Activated gamma-delta T cell treated with anti-CD3 and anti-CD28 coated beads, Interleukin-2, amount 50 U/mL, for 16 hours (primary cell): ENCODE measurements at places on chromosomes 5 and 9.

DNA sequence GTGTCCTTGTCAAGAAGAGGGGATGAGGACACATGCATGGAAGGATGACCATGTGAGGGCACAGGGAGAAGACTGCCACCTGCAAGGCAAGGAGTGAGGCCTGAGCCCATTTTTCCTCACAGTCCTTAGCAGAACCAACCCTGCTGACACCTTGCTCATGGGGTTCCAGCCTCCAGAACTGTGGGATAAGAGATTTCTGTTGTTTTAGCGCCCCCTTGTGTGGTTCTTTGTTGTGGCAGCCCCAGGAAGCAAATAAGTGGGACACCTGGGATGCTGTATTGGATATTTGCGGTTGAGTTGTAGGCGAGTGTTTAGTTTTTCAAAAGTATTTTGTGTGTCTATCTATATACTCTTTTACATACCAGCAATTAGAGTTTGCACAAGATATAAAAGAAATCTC lies 206.4 kb downstream of the NXNL2 start:
- no peak for DNase-seq

DNA sequence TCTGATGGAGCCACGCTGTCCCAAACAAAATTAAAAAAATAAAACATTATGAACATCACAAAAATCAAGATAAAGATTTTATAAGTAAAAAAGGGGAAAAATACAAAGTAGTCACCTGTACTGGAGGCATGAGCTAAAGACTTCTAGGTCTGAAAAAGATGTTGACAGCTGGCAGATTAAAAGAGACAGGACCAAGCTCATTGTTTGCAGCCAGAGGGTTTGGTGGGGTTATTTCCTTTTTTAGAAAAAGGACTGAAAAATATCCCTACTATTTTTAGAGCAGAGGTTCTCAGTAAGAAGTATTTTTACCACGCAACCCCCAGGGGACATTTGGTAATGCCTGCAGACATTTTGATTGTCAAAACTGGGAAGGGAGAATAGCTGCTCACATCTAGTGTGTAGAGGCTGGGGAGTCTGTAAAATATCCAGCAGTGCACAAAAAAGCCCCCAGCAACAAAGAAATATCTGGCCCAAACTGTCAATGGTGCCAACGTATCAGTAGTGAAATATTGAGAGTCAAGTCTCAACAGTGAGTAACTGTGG lies 353.4 kb downstream of the TLE1 start:
- DNase-seq = no peak

GRCh38 chr9:126457175-126457547 lies 130.5 kb downstream of the MVB12B start:
- no peak for DNase-seq

DNA sequence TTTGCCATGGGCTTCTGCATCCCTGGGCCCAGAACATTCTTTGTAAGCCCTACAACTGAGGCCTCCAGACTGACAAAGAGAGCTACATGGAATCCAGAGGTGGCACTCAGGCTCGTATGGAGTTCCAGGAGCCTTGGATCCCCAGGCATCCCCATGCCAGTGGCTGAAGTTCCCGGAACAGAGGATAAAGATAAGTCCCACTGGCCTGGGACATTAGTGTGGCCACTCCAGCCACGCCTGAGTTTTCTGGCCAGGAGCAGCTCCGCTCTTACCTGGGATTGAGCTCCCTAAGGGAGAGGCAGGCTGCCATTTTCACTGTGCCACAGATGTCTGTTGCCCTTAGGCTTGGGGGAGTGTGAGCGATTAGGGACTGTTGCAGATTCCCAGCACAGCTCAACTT lies 656.3 kb upstream of the FAM174A start:
- no peak for DNase-seq

DNA sequence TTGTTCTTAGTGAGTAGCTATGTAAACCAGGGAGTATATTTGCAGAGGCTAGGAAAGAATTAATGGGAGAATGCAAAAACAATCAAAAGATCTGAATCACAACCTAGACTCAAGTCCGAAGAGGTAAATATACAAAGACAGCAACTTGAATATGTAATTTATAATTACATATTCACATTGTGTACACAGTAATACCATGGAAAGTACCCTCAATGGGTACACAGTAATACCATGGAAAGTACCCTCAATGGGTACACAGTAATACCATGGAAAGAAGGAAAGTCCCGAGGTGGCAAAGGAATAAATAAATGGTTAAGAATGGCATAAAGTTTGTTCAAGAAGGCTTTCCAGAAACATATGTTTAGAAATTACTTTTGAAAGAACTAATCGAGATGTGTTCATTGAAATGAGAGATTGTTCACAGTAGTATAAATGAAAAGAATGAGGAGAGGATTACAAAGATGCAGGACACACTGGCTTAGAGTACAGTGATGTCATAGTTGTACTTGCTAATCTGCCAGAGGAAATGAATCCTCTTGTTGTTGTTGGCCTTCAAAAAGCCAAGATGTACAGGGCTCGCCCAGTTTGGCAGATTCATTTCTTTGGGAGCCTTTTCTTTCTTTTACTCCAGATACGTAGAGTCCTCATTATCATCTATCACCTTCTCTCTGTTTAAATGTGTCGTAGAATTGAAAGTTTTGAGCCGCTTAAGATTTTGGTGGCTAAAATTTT lies 116.0 kb downstream of the UNC13B start:
- DNase-seq = no peak

GRCh38 chr5:141338538-141339306 lies at the start of gene PCDHGA2:
Gene PCDHGA2 (plus strand): TSS chr5:141338760.
- no peak for DNase-seq

DNA sequence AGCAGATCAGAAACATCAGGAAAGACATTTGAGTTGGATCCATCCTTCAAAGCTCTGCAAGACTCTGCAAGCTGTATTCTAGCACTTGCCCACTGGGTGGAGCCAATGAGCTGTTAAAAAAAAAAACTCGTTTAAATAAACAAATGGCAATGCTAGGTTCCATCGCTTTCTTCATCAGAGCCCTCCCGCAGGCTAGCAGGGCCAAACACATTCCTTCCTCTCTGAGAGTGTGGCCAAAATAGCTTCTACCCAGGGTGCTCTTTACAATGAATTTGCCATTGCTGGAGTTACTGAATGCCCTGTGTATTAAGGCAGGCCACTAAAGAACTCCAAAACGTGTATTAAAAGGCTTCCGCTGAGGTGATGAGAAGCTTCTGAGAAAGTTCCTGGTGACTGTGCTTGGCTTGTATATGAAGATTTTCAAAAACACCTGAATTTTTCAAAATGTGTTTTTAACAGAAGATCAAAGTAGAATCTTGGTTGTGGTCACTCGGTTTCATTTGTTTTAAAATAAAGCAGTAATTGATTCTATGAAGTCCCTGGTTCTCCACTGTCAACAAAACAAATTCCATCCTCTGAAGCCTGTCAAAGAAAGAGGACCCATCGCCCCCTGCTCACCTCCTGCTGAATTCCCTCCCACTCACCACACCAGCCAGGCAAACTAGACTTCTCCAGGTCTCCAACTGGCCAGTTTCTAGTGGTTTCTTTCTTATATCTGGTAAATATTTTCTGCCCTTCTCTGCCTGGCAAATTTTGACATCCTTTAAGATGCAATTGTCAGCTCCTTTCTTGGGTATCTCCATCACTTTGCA lies 36.5 kb upstream of the EQTN start:
- peak; percentile 13 for DNase-seq

DNA sequence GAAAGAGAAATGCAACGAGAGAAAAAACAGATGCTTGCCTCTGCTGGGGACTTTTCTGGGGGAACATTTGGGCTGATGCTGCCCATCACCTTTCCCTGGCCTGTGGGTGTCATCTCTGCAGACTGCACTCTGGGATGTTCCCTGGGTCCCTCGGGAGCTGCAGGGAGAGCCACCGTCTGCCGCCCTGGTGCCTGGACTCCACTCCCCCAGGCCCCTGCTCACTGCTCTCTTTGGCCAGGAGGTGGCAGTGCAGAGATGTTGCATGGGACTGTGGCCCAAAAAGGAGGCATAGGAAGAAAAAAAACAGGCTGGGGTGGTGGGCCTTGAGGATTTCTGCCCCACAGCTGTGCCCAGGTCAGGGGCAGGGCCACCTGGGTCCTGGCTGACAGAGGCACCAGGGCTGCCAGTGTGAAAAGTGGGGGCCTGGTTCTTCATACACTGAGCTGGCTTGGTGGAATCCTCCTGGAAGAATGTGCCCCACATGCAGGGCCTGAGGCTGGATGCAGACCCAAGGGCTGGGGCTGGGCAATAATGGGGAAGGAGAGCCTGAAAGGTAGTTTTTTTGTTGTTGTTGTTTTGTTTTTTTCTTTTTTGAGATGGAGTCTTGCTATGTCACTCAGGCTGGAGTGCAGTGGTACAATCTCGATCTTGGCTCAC lies 353.6 kb downstream of the SLIT3 start:
- no peak for DNase-seq

GRCh38 chr5:95280401-95281095 lies 4.3 kb downstream of the MCTP1 start:
- DNase-seq = no peak
